ENCODE measurements at places on chromosomes 5 and 9.

- DNase-seq = no peak
Observed at GRCh38 chr9:76161106-76161505, 233.1 kb downstream of the RFK start.

DNA sequence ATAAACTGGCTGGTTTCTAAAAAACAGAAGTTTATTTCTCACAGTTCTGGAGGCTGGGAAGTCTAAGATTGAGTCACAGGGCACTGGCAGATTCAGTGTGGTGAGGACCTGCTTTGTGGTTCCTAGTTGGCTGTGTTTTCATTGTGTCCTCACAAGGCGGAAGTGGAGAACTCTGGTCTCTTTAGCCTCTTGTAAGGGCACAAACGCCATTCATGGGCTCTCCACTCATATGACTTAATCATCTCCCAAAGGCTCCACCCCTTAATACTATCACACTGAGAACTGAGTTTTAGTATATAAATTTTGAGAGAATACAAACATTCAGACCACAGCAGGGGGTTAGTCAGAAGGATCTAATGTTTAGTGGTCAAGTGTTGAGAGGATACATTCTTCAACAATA is 208.2 kb downstream of the SEC61B start:
- no peak for DNase-seq

DNA sequence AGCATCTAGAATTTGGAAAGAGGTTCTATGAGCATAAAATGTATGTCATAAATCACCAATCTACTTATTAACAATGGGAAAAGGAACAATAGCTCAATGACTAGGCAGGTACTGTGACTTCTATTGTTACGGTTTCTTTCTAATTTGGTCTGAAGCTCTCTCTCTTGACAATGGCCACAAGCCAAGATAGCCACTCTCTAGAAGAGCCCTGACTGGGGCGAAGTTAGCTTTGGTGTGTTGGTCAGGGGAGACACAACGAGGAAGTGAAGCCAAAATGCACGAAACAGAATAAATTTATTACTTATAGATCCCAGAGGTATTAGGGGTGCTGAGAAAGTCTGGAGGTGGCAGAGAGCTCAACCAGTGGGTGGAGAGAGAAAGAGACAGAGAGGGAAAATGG is 9.4 kb upstream of the RAD23B start:
- DNase-seq = no peak

- no peak for DNase-seq
Observed at GRCh38 chr5:132477784-132478365, 12.7 kb downstream of the IRF1 start.

- no peak for DNase-seq
Observed at GRCh38 chr9:17695482-17695881, 116.6 kb downstream of the SH3GL2 start.

GRCh38 chr5:147413266-147413665 is 96.6 kb downstream of the DPYSL3 start:
- no peak for DNase-seq

- no peak for DNase-seq
Observed at GRCh38 chr5:65066387-65067146, 297.8 kb downstream of the CWC27 start.

GRCh38 chr5:74542482-74542881 is 98.0 kb downstream of the ENC1 start:
- DNase-seq = no peak

DNA sequence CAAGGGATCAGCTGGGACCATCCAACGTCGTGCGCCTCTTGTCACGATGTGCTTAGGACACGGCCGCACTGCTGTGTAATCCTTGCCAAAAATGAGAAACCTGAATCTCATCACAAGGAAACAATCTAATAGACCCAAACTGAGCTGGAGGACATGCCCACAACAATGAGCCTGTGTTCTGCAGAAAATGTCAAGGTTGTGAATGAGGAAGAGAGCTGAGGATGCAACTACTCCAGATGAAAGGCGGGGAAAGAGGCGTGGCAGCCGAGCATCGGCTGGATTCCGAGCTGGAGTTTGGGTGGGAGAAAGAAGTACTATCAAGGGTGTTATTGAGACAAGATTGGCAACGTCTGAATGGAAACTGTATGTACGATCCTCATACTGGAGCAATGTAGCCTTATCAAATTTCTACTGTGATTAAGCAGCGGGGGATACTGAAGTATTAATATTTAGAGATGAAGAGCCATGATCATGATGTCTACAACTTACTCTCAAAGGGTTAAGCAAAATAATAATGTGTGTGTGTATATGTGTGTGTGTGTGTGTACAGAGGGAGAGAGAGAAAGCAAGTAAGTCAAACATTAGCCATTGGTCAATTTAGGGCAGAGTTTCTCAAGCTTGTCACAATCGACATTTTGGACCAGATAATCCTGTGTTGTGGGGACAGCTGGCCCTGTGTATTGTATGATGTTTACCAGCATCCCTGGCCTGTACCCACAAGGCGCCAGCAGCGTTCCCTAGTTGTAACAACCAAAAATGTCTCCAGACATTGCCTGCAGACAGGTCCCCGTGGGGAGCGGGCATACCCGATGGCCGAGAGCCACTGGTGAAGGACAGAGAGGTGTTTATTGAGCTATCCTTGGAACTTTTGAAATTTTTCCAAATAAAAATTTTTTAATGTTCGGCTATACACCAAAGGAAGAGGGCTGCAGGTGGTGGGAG is 46.5 kb downstream of the DUSP1 start:
- no peak for DNase-seq

DNA sequence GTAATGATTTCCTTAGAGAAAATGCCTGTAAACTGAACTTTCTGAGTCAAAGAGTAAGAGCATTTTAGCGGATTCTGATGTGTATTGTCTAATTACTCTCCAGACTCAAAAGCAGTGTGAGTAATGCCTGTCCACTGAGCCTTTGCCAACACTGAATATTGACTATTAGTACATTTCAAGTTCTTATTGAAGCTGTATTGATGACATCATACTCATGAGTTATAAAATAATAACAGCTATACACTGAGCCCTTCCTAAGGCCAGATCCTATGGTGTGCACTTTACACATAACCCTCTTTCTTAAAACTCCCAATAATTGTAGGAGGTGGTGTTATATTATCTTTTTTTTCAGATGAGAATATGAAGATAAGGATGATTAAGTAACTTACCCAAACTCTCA is 152.8 kb upstream of the TRPC7 start:
- no peak for DNase-seq

DNA sequence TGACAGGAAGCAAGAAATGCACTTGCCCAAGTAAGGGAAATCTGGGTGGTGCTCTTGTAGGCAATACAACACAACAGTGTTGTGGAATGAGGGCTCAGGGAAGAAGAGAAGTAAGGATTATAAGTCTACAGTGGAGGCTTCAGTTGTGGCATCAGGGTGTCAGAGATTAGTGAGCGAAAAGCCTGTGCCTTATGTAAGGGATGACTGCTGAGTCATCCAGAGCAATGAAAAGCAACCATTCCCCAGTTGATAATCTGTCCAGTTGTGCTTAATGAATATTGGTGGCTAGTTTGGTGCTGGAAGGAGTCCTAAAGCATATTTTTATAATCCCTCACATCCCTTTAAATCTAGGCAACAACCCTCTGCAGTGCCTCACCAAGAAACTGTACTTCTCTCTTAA is 42.0 kb downstream of the FBXO38 start:
- no peak for DNase-seq

DNA sequence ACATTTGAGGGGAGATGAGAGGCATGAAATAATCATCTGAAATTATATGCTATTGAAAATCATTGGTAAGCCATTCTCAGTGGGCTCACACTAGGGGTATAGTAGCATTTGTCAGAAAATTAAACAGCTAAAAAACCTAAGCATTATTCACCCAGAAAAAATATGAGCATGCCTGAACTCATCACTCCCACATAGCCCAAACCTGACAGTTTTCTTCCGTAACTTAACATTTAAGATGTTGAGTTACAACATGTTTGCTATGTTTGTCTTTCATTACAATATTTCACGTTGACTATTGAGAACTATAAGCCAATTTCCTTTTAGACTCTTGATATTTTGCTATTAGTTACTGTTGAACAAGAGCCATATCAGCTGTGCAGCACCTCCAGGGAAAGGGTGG is 23.5 kb upstream of the GHR start:
- no peak for DNase-seq

DNA sequence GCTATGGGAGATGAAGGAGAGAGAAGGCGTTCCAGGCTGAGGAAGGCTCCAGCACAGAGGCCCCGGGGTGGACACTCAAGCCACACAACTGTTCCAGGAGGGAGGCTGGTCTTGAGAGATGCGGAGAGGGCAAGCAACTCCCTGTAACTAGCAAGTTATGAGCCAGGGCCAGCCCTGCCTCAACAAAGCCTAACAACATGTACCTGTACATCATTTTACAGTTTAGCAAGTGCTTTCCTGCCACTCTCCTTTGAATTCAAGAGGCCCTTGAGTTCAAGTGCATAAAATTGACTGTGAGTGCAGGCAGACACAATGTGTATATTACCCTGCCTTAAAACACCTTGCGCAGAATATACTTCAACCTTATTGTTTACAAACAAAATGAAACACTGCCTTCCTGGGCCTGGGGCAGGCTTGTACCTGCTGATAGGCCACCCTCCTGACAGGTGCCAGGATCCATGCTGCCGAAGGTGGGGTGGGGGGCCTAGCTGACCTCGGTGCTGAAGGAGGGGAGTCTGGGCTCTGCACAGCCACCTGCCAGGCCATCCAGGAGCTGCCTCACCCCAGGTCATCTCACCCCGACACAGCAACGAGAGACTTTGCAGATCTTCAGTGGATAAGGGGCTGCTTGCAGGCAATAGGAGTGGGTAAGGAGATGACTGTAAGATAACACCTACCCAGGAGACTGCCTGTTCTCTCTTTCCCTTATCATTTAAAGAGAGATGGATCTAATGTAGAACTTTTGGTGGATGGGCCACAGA is 80.0 kb downstream of the PPARGC1B start:
- no peak for DNase-seq

DNA sequence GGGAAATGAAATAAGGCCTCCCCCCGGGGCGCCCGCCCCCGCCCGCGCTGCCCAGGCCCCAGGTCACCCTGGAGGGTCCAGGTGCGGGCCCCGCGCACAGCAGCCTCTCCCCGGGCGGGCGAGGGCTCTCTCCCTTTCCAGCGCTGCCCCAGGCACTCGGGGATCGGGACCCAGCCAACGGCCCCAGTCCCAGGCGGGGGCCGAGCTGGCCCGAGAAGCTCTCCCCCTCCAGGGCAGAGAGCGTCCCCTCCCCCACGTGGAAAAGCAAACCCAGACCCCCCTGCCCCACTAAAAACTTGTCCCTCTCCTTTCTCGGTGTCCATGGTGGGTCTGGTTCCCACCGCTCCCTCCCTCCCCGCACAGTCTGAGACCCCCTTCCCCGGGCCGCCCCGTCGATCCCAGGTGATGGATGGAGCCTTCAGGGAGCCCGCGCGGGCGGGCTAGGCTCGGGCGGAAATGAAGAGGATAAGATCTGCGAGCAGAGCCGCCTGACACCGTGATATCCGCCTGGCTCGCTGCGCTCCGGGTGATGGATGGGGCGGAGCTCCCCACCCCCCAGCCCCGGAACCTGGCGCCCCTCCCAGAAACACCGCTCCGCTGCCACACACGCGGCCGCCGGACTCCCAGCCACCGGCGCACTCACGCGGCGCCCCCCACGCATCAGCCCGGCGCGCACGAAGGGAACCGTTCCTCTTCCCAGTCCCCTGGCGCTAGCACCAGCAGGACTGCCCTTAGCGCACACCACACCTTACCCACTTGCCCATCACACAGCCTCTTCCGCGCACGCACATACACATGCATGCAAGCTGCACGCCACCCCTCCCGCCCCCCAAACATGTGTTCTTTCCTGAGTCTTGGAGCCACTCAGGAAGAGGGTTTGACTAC is 81.7 kb upstream of the ZBTB43 start:
- peak; percentile 63 for DNase-seq

GRCh38 chr5:90696153-90696552 is 137.6 kb downstream of the ADGRV1 start:
- DNase-seq = no peak

- DNase-seq = no peak
Observed at GRCh38 chr5:139806726-139807646, 11.4 kb downstream of the PSD2 start.

DNA sequence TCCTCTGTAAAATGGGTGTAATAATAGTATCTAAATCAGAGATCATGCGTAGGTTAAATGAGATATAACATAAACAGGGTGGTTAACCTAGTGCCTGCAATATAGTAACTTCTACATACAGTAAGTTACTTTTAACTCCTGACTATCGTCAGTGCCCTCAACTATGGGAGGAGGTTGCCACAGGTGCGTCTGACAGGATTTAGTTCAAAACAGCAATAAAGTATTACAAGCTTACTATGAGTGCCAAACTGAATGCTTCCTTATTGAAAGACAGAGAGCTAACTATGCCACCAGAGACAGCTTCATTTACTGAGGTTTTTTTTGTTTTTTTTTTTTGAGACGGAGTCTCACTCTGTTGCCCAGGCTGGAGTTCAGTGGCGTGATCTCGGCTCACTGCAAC is 209.0 kb downstream of the ADAMTSL1 start:
- no peak for DNase-seq

DNA sequence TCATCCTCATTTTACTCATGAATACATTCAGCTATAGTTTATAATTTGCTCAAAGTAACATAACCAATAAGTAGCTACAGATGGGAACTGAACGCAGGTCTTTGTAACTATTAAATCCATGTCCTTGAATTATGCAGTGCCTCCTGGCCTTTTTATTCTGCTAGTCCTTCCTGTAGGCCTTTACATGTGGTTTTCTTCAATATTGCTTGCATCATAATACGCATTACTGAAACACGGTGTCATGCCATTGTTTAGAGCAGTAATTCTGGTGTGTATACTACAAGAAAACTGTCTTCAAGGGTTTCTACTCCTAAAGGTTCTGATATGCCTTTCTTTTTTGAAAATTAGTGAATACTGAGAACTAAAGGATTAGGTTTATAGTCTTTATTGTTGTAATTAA is 20.7 kb downstream of the CWC27 start:
- DNase-seq = no peak

GRCh38 chr9:105067895-105068580 is 140.1 kb upstream of the ABCA1 start:
- no peak for DNase-seq

GRCh38 chr5:153135411-153135810 is 355.1 kb upstream of the GRIA1 start:
- DNase-seq = no peak

DNA sequence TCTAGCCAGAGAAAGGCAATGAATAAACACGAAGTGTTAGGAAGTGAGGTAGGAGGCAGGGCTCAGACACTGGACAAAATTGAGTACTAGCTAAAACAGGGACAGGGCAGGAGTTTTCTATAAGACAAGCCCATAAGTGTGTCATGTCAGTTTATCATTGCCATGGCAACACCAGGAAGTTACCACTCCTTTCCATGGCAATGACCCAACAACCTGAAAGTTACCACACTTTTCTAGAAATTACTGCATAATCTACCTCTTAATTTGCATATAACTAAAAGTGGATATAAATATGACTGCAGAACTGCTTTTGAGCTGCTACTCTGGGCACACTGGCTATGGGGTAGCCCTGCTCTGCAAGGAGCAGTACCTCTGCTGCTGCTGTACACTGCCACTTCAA is 442.5 kb upstream of the COX7C start:
- no peak for DNase-seq

- no peak for DNase-seq
Observed at GRCh38 chr9:36194326-36195000, 3.7 kb downstream of the CLTA start.

GRCh38 chr5:146744068-146744745 is 134.3 kb downstream of the PPP2R2B start:
- DNase-seq = no peak

GRCh38 chr9:97412626-97413385 is 910 bp downstream of the TDRD7 start:
- no peak for DNase-seq

- DNase-seq = no peak
Observed at GRCh38 chr9:14180960-14181537, 132.9 kb downstream of the NFIB start.
